ENCODE measurements at places on chromosomes 2 and 18.

DNA sequence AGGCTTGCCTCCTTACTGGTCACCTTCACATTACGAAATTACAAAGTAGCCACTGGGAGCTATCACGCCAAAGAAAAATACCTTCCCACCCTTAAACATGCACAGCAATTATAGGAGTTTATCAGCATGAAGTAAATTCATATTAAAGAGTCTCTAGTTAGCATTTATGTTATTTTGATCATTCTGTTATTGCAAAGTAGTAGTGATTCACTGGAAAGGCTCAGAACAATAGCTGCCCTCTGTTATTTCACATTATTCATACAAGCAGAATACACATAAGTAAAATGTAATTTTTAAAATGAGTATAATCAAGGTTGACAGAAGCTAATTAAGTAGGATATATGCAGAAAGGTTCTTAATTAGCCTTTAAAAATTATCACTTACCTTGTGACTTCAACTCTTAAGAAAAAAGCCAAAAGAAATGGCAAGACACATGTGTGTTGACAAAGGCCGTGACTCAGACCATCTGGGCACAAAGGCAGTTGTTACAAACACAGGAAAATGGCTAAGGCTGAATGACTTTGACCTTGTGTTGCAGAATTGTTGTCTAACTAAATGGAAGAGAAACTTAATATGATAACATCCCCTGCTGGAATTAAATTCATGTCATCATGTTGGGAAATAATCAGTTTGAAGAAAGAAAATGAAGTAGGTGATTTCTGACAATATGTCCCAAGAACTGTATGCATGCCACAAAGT is 108.3 kb downstream of the ARL6IP6 start:
- DNase-seq = no peak

DNA sequence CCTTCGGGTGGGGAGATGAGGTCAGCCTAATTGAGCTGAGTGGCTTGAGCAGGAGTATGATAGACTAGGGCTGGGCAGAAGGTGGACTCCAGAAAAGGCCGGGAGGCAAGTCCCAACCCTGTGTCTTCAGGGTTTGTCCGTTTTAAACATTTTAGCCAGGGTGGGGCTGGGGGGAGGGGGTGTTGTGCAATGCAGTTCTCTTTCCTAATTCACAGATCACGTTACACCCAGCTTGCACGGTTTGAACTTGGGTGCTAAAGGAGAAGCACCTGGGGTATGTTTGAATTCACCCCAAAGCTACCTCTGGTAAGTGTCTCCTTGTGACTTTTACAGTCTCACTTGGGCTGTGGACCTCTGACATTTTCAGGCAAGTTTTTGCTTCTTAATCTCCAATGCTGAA is 233.3 kb downstream of the AGAP1 start:
- DNase-seq = no peak

DNA sequence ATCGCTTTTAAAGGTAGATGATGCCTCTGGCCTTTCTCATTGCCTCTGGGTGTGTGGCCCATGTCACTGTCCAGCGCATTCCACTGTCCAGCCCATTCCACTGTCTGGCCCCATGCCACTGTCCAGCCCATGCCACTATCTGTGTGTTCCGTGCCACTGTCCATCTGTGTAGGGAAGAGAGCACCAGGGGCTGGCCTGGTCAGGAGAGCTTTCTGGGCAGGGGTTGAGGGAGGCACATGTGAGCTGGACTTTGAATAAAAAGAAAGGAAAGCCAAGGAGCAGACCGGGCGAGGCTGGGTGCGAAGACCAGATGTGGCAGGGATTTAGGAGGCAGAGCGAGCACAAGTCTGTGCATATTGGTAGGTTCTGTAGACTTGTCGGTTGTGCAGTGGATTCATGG is 236.2 kb downstream of the NEDD4L start:
- DNase-seq = no peak

GRCh38 chr2:104312684-104313083 is 541.2 kb upstream of the POU3F3 start:
- DNase-seq = no peak

GRCh38 chr2:114389021-114389420 is 53.4 kb upstream of the DPP10 start:
- DNase-seq = no peak

DNA sequence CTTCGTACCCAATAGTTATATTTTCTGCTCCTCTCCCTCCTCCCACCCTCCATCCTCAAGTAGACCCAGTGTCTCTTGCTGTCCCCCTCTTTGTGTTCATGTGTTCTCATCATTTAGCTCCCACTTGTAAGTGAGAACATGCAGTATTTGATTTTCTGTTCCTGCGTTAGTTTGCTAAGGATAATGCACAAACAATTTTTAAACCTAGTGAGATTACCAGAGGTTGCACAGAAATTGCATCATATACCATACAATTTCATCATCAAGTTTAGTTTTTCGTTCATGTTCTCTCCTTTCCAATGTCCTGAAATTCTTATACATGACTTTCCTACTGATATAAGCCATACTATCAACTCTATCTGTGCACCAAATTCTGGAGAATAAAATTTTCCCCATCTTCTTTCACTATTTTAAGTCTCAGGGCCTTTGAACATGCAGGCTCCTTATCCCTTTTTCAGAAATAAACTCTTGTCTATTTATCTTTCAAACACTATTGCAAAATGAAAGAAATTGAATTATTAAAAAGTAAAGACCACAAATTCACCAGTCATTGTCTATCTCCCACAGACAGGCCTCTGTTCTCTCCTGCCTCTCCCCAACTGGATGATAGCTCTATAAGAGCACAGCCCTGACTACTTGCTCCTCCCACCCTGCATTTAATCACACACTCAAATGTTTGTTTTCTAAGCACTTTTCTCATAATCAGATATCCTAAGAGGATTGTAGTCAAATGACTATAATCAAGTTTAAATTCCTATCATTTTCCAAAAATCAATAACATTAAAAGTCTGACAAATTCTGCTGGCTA is 27.2 kb upstream of the B4GALT6 start:
- no peak for DNase-seq

DNA sequence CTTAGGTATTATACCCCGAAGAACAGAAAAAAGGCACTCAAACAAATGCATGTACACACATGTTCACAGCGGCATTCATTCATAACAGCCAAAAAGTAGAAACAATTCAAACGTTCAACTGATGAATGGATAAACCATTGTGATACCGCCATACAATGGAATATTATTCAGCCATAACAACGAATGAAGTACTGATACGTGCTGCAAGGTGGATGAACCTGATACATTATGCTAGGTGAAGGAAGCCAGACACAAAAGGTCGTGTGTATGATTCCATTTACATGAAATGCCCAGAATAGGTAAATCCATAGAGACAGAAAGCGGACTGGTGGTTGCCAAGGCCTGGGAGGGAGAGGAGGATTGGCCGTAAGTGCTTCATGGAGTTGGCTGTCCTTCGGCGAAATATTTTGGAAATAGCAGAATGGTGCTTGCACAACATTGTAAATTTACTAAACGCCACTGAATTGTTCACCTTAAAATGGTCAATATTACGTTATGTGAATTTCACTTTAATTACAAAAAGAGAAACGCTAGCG is 750 bp upstream of the RMP24 start:
- DNase-seq = no peak

- no peak for DNase-seq
These were observed 4.1 kb downstream of the CYTIP start for GRCh38 chr2:157439824-157440186.

DNA sequence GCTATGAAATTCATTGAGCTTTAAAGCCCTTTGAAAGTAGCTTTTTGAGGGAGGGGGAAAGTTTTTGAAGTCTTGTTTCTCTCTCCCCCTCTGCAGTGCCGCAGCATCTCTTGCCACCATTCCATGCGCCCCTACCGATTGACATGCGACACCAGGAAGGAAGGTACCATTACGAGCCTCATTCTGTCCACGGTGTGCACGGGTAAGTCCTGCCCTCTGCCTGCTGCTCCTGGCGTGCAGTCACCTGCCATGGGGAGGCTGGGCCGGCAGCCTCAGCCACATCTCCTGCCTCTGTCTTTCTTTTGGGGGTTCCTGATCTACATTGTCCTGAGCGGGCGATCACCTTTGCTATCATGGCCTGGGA is 191.6 kb downstream of the GLI2 start:
- no peak for DNase-seq

DNA sequence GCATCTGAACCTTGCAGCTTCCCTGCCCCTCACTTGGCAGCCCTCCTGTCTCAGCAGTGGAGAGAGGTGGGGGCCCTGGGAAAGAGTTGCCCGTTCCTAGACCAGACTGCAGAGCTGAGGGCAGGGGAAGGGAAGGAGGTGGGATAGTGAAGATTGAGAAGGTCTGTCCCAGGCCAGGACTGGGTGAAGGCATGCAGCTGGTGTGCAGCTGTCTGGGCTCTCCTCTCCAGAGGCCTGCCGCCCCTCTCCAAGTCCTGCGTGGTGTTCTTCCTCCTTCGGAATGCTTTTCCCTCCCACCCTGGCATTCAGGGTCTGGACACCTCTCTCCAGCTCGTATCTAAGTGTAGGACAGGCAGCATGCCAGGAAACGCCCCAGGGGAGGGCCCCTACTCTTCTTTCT is 323.5 kb downstream of the CELF4 start:
- DNase-seq = no peak

GRCh38 chr2:111032721-111033429 is 87.8 kb upstream of the BCL2L11 start:
- no peak for DNase-seq

DNA sequence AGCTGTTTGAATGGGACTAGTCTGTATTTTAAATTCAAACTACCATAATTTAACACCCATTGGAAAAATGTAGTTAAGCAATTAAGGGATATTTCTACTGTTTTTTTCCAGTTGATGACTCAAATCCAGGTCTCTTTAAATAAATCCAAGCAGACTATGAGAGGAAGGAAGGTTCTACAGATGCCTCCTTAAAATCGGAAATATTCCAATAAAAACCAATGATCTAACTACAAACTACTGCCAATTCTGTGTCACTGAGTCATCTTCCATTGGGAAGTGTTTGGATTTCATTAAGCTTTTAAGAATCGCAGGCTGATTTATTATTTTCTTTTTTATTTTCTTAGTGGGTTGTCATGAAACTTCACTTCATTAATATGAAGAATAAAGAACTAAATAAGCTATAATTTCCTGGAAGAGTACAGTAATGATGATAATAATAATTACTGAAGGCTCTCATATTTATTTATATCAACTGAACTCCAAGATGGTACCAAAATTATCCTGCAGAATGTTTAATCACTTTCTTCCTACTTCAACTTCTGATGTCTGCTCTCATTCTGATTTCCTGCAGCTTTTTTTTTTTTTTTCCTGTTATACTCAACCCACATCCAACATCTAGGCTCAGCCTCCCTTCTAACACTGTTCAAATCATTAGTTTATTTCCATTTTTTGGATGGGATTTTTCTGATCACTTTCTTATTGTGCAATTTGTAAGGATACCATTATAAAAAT is 166.3 kb upstream of the FN1 start:
- DNase-seq = no peak

DNA sequence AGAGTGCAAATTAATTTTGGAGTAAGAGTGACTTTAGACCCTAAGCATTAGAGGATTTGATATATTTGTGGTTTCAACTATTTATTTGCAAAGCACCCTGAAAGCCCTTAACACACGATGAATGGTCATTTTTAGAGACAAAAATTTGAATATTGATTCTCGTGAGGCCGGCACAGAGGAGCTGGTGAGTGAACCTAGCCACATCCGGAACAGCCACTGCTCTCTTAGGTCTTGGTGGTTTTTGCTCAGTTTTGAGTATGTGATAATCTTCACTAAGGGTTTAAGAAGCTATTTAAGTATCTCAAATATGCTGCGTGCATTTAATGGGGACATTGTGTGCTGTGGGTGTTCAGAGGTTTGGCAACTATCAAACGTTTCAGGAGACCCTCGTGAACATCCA is 204.8 kb downstream of the TSN start:
- DNase-seq = no peak

DNA sequence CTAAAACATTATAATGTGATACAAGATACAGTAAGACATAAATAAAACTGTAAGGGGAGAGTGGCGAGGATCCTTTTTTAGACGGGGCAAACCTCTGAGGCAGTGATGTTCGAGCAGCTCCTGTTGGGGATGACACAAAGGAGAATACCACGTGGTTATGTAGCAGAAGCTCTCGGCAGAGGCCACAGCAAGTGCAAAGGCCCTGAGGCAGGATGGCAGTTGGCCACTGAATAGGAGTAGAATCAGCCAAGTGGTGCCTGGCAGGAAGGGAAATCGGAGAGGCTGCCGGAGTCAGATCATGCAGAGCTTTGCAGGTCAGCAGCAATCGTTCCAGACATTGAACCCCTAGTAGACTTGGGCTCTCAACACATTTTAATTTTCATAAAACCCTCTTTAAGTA is 19.1 kb downstream of the NOSTRIN start:
- DNase-seq = no peak

DNA sequence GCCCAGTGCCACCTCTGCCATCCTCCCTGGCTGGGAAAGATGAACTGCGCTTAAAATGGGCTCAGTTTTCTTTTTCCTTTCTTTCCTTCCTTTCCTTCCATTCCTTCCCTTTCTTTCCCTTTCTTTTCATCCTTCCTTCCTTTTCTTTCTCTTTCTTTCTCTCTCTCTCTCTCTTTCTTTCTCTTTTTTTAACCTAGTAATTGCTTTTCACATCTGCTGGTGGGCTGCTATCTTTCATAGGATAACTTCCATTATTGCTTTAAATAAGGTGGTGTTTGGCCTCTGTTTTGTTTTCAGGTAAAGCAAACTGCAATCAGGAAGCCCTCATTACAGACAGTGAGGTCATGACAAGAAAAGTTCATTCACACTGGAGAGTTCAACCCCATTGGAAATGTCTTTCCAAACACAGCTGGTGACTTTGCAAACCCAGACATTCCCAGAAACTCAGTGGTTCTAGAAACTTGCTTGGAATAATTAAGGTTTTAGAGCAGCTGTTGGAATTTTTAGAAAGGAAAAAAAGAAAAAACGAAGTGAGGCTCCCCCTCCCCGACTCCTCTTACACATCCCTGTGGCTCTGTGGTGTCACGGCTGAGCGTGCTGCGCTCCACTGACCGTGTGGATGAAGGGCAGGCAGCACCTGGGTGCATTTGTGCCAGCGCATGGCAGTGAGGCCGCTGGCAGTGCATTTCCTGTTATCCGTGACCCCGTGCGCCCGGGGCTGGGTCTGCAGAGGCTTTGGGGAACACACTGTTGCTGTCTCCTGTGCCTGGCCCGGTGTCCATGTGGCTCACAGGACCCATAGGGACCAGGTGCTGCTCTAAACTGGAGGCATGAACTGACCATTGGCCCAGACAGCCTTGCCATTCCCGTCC is 76.9 kb downstream of the MBP start:
- no peak for DNase-seq
